ENCODE measurements at places on chromosomes 4 and X.

DNA sequence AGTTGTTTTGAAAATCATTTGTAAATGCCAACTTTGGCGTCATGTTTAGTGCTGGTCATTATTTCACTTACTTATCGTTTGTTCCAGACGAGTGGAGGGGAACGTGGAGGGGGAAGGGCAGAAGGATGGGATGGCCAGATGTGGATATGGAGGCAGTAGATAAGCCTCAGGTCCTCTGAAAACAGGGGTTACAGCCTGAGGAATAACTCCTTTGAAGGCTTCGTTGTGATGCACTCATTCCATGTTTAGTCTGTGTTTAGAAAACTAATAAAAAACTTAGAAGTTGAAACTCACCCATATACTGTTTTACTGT lies 1.1 kb downstream of the MOB1B start:
- DNase-seq, result no peak

DNA sequence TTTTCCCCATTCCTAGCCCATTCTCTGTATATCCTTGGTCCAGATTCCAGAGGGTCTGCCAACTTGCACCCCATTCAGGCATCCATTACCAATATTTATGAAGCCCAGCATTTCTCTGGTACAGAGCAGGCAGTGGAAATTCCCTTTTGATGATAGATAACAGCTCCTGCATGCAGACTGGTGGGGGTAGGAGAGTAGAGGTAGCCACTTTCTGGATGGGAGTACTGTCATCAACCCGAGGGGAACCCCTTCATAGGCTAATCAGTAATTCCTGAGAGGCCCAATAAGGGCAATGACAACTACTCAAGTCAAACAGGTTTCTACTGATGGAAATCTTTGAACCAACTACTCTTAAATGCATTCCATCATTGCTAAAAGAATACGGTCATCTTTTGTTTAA lies 63.7 kb downstream of the COL25A1 start:
- no peak for DNase-seq

GRCh38 chrX:39850630-39851152 lies 247.1 kb downstream of the BCOR start:
- no peak for DNase-seq

DNA sequence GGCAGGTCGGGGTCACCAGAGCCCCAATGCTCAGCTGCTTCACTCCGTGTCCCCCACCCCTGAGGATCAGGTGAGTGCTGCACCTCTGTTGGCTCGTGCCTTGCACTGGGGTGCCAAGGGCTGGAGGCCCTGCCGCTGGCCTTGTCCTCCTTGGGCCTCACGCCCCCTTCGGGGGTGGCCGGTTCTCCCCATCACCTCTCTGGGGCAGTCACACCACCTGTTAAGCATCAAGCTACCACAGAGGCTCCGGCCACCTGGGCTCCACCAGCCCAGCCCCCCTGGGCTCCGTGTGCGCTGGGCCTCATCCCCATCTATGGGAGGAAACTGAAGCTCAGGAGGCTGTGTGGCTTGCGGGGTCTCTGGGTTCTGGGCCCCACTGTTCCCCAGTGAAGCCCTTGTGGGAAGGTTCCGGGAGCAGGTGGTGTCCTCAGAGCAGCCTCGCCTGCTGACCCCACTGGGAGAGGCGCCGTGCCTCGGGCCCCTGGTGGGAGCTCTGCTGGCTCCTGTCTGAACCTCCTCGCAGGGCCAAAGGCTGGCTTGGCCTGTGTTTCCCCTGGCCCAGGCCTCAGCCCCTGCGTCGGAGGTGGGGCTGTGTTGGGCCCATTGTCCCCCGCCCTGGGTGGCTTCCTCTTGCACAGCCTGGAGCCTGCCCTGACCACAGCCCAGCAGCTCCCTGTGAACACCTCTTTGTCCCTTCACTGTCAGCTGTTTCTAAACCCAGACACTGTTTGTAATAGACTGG lies 30.8 kb downstream of the DOK7 start:
- no peak for DNase-seq

- DNase-seq, result no peak
These were observed 42.3 kb upstream of the SRPX start for GRCh38 chrX:38262715-38263620.

Measured in LNCaP clone FGC (cell line).